Activated CD4-positive, alpha-beta T cell treated with anti-CD3 and anti-CD28 coated beads, Interleukin-2, Interleukin-4, amounts not matched to agents 100 ng/mL and 50 ng/mL, durations not matched to agents 16 hours and 8 hours (primary cell): ENCODE measurements at places on chromosomes 11 and 22.
A peak's percentile ranks its signal among the peaks of the same experiment; 100 is the strongest.

GRCh38 chr22:42964994-42965699, 49.8 kb downstream of the PACSIN2 start:
- peak; percentile 65 for DNase-seq

DNA sequence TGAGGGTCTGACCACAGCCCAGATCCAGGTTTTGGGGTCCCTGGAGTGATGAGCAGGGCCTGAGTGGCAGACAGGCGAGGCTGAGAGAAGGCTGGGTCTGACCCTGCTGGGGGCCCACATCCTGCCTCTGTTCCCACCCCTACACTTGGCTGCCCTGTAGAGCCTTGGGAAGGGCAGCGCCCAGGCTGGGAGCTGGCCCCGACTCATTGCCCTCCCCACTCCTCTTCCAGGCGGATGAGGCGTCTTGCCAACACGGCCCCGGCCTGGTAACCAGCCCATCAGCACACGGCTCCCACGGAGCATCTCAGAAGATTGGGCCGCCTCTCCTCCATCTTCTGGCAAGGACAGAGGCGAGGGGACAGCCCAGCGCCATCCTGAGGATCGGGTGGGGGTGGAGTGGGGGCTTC, 4.9 kb downstream of the DERL3 start:
- DNase-seq, result no peak

DNA sequence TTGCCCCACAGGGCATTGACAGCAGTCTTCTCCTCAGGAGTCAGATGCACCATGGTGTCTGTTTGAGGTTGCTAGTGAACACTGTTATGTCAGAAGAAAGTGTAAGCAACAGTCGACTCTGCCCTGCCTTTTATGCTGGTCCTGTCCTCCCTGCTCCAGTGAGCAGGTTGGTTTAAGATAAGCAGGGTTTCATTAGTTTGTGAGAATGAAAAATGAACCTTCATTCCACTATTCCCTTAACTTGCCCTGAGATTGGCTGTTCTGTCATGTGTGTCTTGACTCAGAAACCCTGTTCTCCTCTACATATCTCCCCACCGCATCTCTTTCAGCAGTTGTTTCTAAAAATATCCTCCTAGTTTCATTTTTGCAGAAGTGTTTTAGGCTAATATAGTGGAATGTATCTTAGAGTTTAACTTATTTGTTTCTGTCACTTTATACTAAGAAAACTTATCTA, at the start of gene HBD:
TSS of gene HBD (minus strand) at position 103 of the 454 bp plus-strand sequence. CDS start at position 53, 50 bp downstream.
- peak; percentile 6 for DNase-seq

DNA sequence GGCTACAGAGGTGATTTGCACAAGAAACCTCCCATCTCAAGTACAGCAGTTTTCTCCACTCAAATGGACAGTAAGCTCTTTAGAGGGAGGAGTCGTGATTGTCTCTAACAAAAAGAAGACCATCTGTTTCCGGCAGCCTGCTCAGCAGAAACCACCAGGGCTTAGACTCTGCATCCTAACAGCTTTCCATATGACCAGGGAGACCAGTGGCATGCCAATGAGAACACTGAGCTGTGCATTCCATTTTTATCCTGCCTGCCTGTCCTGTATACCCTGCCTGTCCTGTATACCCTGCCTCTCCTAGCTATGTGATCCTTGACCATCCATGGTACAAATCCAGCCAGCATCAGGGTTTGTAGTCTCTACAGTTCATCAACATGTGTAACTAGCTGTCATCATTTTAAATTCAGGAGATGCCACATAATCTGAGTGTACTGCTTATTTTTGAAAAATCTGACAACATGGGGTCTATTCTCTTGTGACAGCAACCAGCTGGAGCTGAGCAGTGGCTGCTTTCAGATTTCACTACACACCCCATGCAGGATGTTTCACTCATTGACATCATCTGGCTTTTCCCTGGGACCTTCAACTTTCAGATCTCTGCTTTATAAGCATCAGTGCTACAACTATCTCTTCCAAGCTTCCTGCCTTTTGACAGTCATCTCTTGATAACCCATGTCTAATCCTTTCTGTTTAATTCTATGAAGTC, 50.5 kb upstream of the POU2AF2 start:
- no peak for DNase-seq

- DNase-seq, result no peak
These were observed 770 bp downstream of the TSGA10IP start for GRCh38 chr11:65945941-65946558.

DNA sequence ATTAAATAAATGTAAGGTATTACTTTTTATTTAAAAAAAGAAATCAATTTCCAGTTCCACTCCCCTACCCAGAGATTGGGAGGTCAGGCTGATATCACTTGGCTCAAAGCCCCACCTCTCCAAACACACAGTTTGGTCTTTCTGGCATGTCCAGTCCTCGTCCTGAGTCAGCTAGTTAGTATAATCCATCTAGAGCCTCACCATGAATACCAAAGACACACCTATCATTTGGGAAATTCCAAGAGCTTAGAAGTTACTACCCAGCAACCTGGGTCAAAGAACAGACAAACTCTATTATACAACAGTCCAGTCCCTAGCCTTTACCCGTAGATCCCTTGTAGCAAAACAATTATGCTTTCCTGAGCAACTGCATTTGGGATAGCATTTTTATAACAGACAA, 9.4 kb downstream of the TREH start:
- DNase-seq, result no peak

DNA sequence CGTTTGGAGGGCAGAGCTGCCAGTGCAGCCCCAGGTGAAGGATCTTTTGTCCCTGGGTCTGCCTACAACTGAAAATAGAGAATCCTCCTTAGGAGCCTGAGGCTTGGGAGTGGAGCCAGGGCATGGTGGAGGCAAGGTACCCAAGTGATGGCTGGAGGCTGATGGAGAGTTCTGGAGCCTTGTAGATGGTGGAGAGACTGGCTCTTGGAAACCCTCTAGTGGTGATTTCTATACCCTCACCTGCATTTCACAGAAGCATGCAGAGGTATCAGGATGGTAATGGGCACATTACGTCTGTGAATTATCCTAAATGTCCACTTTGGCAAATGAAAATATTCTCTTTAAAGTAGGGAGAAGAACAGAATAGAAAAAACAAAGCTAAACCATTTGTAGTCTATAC, 44.4 kb downstream of the INSC start:
- peak; percentile 3 for DNase-seq

DNA sequence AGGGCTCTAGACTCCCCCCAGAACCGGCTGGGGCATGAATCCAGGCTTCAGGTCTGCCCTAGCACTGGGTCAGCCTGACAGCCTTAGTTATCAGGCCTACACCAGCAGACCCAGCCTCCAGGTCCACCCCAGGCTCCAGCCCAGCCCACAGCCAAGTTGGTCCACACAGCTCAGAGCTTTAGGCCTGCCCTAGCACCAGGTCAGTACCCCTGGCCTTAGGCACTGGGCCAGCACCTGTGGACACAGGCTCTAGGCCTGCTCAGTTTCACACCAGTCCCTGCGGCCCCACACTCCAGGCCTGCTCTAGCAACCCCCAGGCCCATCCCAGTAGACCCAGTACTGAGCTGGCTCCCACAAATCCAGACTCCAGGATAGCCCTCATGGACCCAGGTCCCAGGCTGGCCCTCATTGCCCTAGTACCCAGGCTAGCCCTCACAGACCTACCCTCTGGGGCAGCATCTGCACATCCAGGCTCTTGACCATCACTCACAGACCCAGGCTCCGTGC, 52.7 kb downstream of the CLPB start:
- no peak for DNase-seq

- DNase-seq, result no peak
These were observed 112.1 kb upstream of the SPON1 start for GRCh38 chr11:13850231-13851005.

- no peak for DNase-seq
These were observed 5.0 kb upstream of the ROBO4 start for GRCh38 chr11:124902616-124903015.

- DNase-seq, result no peak
These were observed 573.9 kb upstream of the KIRREL3 start for GRCh38 chr11:127574478-127574877.

DNA sequence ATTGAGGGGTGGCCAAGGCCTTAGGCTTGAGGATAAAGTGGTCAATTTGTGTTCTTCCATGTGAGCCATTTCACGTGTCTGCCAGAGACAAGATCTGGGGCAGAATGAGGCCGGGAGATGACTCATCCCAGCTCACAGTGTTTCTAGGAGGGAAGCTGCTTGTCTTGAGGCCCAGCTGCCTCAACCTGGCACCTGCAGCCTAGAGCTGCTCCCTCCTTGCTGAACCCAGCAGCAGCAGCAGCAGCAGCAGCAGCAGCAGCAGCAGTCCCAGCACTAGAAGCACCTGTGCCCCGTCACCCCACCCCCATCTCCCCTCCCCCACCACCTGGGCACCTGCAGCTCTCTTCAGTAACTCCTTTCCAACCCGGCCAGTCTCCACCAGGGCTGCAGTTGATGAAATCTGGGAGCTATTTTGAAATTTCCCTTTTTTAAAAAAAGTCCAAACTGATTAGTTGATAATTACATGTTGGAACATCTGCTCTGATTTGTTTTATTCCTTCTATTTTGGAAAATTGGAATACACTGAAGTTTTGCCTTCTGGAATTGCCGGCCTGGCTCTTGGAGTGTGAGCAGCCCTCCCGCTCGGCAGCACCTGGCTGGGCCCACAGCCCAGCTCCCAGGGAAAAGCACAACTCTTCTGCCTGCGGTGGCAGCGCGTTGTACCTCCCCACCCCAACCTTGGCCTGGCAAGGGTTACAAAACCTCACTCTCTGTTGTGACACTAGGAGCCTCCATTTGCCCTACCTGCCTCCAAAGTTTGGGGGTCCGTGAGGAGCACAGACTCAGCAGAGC, 143.5 kb downstream of the NXPE2 start:
- DNase-seq, result no peak
